Activated T-cell treated with anti-CD3 and anti-CD28 coated beads for 48 hours (primary cell): ENCODE measurements at places on chromosomes 3 and 15.
A peak's percentile ranks its signal among the peaks of the same experiment; 100 is the strongest.

GRCh38 chr3:95750097-95750496 lies 1064.3 kb upstream of the EPHA6 start:
- DNase-seq, result no peak

DNA sequence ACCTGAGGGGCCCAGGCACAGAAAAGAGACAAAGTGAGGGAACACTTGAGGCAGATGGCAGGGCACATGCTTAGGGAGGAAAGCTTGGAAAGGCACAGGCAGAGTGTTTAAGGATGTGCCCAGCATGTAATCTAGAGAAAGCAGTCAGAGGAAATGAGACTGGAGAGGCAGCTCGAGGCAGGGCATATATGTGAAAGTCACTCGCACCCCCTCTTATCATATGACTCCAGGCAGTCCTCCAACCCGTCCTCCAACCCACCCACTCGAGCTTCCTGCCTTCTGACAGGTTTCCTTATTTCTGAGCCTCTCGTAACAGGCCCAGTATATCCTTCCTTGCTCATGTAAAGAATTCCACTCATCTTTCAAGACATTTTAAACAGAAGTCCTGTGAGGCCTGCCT lies 294.0 kb downstream of the SOX2 start:
- no peak for DNase-seq

DNA sequence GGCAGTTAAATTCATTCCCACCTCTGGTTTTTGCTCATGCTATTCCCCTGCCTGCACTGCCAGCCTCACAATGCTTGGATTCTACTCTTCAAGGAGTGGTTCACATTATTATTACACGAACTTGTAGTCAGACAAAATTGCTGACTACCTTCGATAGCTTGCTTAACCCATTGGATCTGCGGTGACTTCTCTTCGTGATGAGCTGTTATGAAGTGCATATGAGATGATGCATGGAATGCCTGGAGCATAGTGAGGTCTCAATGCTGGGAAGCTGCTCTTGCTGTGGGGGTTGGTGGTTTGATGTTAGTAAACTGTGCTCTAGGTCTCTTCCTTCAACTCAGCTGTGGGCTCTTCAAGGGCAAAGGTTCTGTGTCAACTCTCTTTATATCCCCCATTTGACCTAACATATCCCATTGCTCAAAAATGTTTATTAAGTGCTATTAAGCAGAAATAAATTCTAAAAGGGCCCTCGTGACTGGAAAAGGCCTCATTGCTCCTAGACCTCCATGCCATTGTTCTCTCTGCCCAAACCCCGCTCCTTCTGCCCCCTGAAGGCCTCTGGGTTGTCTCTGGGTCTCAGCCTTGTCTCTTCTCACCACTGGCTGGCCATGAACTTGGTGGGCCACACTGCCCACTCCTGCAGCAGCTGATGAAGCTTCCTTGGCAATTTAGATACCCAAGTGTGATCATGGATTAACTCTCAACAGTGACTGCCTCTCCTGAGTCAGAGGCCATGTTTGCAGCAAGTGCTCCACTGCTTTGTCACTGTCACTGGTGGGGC lies 4.5 kb upstream of the SLCO2A1 start:
- DNase-seq, result no peak

DNA sequence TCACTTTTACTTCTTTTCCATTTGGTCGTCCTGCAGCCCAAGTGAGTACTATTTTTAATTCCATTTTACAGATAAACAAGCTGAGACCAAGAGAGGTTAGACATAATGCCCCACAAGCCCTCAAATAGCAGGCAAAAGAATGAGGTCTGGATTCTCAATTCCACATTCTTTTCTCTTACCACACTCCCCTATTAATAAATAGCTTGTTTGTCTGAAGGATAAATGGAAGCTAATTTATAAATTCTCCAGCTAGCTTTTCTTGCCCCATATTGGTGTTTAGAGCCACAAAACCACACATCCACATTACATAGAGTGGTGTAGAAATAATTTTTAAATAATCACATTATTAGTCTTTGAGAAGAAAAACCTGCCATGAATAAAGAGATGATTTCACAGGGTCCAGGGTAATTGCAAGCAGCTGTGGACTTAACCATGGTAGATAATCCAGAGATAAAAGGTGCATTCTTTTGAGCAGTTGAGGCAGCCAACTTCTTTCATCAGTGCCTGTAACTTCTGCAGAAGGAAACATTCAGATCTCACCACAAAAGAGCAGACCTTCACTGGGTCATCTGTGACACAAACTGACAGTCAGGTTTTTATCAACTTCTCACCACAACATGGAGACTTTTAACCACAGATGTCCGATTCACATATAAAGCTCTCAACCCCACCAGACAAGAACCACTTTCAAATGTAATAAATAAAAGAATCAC lies 313.4 kb upstream of the STT3B start:
- DNase-seq, result no peak

- DNase-seq, result no peak
Observed at GRCh38 chr3:135382188-135382587, 583.3 kb upstream of the PPP2R3A start.

- DNase-seq, result no peak
Observed at GRCh38 chr3:191301017-191301416, 28.2 kb upstream of the CCDC50 start.

DNA sequence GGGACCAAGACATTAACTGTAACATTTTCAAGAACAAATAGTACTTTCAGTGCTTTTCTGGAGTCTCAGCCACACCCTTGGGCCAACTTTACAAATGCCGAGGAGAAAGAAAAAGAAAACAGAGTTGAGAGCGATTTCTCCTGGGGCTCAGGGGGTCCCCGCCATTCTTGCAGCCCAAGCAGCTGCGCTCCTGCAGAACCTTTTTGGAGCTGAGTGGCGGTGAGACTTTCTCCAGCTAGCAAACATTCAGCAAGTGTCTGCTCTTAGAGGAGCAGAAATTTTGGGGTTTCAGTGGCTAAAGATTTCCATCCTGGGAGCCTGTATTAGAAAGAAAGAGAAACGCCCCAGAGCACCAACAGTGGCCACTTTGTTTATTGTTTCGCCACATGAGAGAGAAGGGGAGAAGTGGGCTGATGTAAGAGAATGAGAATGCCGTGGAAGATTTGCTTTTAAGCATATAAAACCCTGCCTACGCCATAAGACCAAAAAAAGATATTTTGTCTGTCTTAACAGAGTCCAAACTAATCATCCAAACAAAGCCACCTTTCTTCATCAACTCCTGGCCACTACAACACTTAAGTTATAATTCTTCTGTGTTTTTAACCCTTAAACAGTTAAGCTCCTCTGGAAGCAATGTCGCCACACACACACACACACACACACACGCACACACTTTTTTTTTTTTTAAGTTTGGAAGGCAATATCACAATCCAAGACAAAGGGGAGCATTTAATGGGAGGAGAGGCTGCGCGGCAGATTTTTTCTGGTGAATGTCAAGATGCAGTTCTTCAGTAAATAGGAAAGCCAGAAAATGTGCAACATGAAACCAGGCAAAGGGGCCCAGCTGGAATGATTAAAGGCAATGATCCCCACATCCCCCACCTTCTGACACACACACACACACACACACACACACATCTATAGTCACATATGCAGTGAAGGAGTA lies 19.2 kb downstream of the EID1 start:
- DNase-seq, result no peak

DNA sequence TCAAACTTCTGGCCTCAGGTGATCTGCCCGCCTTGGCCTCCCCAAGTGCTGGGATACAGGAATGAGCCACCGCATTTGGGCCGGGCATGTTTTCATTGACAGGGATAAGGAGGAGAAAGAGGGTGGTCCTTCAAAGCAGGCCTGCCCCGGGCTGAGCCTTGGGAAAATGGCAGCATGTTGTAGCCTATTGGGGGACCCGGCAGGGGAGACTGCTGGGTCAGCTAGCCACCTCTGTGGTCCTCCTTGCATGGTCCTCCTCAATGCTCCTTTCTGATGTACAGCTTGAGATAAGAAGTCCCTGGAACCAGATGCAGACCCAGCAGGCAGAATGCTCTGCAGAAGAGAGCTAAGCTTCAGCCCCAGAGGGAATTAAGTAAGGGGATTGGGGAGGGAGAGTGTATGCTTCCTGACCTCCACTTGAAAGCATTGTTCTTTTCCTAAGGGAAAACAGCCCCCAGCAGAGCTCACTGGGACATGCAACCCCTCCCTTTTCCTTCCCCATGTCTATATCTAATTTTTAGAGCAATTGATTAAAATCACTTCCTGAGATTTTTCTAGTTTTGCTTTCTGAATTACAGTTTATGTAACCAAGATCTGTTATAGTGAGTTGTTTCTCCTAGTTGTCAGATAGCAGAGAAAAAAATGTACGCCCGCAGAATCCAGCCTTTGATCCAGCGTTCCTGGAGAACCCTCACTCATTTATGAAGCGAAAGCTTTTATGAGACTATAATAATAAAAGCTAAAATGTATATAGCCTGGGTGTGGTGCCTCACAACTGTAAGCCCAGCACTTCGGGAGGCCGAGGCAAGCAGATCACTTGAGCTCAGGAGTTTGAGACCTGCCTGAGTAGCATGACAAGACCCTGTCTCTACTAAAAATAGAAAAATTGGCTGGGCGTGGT lies 48.7 kb upstream of the VILL start:
- no peak for DNase-seq

- peak; percentile 71 for DNase-seq
Observed at GRCh38 chr3:122564155-122564912, at the start of the genes DTX3L and PARP9. TSS of gene DTX3L (plus strand) at chr3:122564338. CDS start at chr3:122564427, 89 bp downstream. TSS of gene PARP9 (minus strand) at chr3:122564300. CDS start at chr3:122559620, 4,680 bp downstream.

GRCh38 chr3:147921051-147921450 lies 511.9 kb downstream of the ZIC1 start:
- no peak for DNase-seq

GRCh38 chr15:40769274-40770146 lies at the start of gene C15orf62:
TSS of gene C15orf62 (plus strand) at chr15:40769980. CDS start at chr15:40770496, 516 bp downstream.
- peak; percentile 57 for DNase-seq

- no peak for DNase-seq
Observed at GRCh38 chr3:104206925-104207324, 1159.8 kb upstream of the ALCAM start.

DNA sequence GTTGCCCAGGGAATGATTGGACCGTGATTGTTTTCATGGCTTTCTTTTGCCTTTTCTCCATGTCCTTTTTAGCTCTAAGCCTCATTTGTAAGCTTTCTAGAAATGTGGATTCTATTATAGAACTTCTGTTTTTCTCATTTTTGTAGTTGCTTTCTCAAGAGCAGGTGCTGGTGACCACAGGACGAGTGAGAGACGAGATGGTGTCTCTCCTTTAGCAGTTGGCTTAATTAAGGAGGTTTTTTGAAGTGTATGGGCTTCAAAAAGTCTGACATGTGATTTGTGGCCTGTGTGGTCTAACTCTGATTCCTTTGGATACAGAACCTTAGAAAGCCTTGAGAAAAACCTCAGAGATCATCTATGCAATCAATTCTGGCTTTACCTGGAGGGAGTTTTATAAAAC lies 292.8 kb downstream of the LPP start:
- no peak for DNase-seq

- DNase-seq, result no peak
Observed at GRCh38 chr3:65313666-65314065, 625.9 kb upstream of the ADAMTS9 start.

DNA sequence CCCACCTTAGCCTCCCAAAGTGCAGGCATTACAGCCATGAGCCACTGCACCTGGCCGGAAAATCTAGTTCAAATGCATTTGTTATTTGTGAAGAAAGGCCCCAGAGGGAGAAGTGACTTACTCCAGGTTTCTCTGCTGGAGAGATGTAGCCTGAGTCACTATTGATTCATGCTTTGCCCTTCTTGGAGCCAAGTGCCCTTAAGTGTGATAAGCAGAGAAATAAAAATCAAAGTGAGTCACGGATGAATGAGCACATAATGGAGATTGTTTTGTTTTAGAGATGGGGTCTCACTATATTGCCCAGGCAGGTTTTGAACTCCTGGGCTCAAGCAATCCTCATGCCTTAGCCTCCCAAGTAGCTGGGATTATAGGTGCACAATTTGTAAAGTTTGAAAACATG lies 33.1 kb downstream of the CDC25A start:
- DNase-seq, result no peak

- DNase-seq, result no peak
Observed at GRCh38 chr3:149381173-149382100, 4.0 kb upstream of the TM4SF1 start.

DNA sequence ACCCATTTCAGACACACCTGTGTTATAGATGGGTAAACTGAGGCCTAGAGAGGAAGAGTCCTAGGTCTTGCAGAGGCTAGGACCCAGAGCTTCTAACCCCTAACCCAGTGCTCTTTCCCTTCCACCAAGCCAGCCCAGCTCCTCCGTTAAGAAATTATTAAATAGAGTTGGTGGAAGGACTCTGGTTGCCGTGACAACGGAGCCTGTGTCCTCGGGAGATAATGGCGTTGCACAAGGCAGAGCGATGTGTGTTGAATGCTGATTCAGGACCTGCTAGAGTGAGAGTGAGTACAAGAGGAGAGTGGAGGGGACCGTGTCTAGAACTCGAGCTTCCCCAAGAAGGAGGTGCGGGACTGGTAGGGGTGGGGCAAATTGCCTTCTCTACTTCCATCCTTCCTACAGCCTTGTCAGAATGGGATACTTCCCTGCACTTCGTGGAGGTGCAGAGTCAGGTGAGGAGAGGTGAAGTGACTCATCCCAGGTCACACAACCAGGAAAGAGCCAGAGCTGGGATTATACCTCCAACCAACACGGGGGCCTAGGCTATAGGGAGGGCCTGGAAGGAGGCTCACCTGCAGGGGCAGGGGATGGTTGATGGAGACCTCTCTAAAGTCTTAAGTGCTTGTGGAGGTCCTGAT lies 8.6 kb downstream of the SLC6A1 start:
- DNase-seq, result no peak

- no peak for DNase-seq
Observed at GRCh38 chr3:99872923-99873254, 55.2 kb downstream of the CMSS1 start.

DNA sequence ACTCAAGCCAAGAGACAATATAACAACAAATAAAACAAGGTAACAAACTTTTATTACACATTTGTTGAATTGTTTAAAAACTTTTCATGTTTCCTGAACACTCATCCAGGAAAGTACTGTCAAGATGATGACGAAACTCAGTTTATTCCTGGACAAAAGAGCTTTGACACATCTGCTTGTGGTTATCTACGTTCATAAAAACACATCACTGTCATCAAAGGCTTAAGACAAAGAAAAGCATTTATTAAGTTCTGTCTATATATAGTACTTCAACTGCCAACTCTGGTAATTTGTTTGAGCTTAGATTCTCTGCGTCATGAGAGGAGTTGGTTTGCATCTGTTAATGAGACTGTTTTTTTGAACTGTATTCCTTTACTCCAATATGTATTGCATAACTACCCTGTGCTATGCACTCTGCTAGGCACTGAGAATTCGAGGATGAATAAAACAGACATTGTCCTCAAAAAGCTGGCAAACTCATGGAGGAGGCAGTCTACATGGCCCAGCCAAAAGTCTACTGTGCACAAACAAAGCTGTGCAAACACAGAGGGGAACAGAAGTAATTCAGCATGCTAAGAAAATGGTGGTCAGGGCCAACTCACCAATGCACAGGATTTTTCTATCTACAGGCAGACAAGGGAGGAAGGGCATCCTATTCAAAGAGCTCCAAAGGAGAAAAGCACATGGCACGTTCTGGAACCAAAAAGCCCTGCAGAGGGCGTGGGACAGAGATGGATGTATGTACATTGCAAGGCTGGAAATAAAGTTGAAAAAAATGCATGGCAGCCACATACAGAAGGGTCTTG lies 21.5 kb downstream of the PLD1 start:
- no peak for DNase-seq

- no peak for DNase-seq
Observed at GRCh38 chr3:66320390-66320789, 99.6 kb downstream of the SLC25A26 start.
